ENCODE measurements at places on chromosomes 6 and 20.

DNA sequence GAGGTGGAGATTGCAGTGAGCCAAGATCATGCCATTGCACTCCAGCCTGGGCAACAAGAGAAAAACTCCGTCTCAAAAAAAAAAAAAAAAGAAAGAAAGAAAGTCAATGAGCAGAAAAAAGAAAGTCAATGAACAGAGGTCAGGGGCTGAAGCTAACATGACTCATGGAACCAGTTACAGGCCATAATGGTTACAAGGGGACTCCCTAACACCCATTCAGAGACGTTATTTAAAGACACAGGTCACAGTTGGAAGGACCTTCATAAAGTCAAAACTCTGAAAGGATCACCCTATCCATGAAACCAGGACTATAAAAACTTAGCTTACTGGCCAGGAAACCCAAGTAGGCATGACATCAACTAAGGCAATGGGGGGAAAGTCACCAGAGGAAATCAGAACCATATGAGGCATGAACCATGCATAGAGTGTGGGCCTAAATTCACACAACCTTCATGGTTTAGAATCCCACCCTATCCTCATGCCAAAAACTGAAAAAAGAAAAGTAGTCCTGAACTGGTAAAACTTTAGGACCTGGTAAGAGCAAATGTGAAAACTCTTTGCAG, 18.2 kb downstream of the FBXL4 start:
- no peak for DNase-seq

DNA sequence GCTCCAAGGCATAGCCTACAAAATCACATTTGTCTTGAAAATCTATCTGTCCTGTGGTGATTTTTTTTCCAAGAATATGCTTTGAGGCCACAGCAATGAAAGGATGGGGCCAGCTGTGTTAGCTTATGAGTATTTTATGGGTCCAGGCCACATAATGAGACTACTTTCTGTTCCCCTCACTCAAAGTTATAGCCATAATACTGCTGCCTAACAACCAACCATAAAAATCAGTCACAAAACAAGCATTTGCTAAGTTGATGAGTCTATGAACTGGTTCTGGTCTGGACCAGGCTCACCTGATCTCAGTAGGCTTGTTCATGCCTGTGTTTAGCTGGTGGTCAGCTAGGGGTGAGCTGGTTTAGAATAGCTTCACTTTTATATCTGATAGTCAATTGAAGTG, 192.5 kb upstream of the PLCB4 start:
- DNase-seq, result no peak

- no peak for DNase-seq
These were observed 8.9 kb downstream of the PDE7B start for GRCh38 chr6:135860361-135860760.

GRCh38 chr6:25066593-25066992, 130.8 kb upstream of the RIPOR2 start:
- no peak for DNase-seq

GRCh38 chr6:133001040-133001565, 186.7 kb downstream of the RPS12 start:
- DNase-seq, result no peak

DNA sequence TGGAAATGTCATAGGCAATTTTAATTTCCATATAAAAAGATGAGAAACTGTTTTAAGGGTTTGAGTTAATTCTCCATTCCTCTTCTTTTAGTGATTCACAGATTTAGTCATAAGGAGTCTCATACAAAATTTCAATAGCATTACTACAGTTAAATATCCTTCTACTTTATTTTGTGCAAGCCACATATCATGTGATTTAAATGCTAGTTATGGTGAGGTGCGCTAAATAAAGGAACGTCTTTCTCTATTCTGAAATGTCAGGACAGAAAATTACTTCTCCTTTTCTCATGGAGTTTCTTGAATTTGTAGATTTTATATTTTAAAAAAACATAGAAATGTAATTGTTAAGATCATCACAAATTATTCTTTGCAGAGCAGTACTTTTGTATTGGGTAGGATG, 50.0 kb upstream of the SUPT3H start:
- no peak for DNase-seq

DNA sequence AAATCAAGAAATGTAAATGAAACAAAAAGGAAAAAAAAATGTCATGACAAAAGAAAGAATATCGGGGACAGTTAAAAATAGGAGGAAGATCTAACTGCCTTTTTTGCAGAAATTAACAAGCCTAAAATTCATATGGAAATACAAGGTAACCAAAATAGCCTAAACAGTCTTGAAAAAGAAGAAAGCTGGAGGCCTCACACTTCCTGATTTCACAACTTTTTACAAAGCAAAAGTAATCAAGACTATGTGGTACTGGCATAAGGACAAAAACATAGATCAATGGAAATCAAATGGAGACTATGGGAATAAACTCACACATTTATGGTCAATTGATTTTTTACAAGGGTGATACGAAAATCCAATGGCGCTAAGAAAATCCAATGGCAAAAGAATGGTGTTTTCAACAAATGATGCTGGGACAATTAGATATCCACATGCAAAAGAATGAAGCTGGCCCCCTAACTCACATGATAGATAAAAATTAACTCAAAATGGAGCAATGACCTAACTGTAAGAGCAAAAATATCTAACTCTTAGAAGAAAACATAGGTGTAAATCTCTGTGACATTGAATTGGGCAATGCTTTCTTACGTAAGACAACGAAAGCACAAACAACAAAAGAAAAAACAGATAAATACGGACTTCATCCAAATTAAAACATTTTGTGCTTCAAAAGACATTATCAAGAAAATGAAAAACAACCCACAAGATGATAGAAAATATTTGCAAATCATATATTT, 24.5 kb downstream of the MAP3K5 start:
- no peak for DNase-seq

DNA sequence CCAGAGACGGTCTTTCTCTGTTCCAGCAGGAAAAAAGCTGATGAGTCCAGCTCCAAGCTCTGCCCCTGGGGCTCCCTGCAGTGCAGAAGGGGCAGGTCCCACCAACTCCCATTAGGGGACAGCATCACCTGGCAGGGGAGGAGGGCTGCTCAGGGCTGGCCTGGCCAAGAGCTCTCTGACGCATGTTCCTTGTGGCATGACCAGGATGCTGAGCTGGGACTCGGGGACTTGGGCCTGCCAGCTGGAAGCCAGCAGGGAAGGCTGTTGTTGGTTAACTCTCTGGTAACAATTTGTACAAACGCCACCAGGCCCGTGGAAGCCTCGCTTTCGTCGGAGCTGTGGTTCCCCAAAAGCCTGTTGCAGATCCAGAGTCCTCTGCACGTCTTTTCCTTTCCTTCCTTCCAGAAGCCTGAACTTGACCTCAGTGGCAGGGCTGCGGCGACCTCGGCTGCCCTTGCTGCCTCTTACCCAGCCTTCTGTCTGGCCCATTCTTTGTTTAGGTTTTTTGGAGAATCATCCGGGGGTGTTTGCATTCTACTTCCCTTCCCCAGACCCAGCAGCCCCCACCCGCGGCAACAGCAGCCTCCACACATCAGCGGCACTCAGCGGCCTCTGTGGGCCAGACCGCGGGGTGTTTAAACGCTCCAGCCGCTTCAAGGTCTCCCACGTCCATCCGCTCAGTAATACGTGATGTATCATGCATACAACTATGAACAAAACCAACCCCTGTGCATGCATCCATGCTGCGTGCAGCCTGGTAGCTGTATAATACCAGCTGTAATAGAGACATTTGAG, 63.3 kb downstream of the GNAS-AS1 start:
- no peak for DNase-seq

GRCh38 chr20:13455713-13456112, 183.0 kb downstream of the TASP1 start:
- no peak for DNase-seq
